Activated CD8-positive, alpha-beta memory T cell treated with anti-CD3 and anti-CD28 coated beads for 48 hours (primary cell): ENCODE measurements at places on chromosomes 7 and 10.

GRCh38 chr7:28355635-28356319 lies 56.5 kb upstream of the CREB5 start:
- DNase-seq = no peak

GRCh38 chr7:20798081-20798693 lies 11.5 kb upstream of the SP8 start:
- DNase-seq = no peak

DNA sequence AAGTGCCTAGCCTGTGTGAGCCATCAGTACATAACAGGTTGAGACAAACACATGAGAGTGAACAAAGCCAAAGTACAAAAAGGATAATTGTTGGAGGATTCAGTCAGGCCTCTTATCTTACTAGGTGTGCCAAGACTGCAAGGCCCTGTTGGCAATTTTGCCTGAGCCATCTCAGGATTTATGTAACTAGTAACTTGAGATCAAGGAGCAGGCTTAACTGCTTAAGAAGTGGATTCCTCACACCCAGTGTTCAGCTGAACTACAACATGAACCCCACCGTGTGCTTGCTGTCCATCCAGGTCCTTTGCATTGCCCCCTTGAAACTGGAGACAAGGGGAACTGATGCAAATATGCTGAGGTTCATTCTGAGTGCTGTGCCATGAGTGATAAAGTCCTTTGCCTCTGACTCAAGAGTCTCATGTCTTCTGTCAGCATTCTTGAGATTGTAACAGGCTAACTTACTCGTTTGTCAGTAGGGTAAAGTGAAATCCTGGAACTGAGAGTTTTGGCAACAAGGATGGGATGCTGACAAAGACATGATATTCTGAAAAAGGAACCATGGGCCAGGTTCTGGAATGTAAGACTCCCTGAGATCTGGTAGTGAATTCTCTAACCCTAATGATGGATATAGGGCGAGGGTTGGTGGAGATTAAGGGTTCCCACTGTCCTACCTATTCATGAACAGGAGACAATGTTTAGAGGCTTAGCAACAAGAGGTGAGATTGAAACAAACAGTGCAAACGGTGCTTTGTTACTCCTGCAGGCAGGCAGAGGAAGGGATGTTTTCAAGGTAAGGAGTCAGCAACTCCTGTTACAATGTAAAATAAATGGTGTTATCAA lies 44.1 kb upstream of the GATAD1 start:
- no peak for DNase-seq

DNA sequence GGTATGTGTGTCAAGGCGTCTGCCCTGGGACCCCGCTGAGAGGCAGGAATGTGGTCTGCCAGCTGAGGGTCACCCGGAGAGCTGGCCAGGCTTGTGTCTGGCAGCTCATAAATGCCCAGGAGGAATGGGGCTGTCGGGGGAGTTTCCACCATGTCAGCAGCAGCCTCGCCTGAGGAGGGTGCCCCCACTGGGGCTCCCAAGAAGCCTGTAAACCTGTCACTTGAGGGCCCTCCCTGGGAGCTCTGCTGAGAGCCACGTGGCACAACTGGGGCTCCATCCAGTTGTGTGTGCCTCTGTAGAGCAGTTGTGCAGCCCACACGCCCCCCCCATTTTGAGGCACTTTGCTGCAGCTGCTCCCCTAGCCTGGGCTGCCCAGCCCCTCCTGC lies 70.6 kb downstream of the NEURL1 start:
- DNase-seq = no peak

- no peak for DNase-seq
Observed at GRCh38 chr10:36091007-36091406, 448.9 kb upstream of the FZD8 start.

DNA sequence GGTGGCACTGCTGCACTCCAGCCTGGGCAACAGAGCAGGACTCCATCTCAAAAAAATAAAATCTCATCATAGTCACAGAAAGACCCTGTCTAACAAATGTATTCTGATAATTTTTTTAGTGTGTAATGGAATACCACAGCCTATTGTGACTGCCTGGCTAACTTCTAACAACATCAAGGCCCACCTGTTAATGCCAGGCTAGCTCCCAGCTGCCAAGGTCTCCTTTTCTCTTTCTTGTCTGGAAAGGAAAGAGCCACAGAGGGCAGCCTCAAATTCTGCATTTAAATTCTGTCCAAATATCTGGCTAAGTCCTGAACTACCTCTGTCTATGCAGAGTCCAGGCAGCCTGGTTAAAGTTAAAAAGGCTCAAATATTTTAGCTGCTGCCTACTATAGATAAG lies 700.9 kb downstream of the MAGI2 start:
- no peak for DNase-seq

GRCh38 chr10:58887474-58887873 lies 289.0 kb upstream of the PHYHIPL start:
- no peak for DNase-seq

GRCh38 chr7:67857698-67858097 lies 861.1 kb downstream of the TYW1 start:
- no peak for DNase-seq

DNA sequence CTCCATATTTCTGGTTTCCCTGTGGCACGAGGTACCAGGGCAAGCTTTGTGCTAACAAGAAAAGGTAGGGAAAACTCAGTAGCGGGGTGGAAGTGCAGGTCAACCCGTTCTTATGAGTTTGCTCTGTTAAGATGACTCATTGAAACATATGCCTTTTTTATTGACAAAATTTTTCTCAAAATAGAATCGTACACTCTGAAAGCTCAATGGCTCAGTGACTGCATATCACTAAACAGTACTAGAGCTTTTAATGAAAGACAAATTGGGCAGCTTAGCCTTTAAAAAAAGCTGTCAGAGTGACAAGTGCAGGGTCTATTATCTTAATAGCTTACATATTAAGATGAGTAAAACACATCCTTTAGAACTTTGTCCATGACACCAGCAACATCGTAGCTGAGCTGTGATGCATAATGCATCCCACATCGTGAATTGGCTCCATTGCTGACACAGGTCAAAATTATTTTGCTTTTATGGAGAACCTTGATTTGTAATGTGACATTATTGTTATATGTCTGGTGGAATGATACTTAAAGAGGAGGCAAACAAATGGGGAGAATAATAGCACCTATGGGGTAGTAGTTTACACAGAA lies 264.4 kb downstream of the ETV1 start:
- DNase-seq = no peak

GRCh38 chr10:102581401-102581800 lies 62.9 kb upstream of the TRIM8 start:
- DNase-seq = no peak

DNA sequence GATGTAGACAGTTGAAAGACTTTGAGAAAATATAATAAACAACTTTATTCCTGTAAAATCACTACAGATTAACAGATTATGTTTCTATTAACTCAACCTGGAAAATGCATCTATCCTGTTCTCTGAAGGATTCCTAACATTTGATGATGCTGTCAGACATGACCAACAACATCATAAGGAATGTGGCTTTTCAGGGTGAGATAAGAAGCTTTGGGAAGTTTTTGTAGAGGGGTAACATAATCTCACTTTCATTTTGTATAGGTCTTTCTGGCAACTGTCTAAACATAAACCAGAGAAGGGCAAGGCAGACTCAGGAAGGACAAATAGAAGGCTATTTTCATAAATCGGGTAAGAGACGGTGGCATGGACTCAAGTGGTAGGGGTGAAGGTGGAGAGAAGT lies 112.2 kb downstream of the TES start:
- DNase-seq = no peak

DNA sequence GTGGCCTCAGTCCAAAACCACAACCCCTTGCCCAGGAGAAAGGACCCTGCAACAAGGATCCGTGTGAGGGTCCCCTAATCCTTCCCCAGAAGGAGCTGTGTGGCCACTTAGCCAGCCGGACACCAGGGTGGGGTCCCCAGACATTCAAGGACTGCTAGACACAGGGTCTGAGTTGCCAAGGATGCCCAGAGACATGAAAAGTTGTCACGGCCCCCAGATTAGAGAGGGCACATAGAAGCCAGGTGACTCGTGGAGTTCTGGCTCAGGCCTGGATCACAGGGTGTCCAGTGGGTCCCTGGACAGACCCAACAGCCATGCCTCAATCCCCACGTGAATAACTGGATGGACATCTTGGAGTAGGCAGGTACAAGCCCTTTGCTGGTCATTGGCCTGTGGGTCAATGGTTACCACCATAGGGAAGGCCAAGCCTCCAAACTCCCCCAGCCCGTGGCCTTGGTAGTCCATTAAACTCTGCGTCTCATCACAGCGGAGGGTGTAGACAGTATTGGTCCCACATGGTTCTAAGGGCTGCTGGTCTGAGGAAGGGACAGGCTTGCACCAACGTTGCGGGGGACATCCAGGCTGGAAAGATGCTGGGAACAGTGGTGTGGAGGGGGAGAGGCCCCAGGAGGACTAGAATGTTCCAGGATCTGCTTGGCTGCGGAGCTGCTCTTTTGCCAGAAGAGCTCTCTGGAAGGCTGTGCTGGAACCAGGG lies 205.9 kb upstream of the PPP2R2D start:
- no peak for DNase-seq

GRCh38 chr10:22837351-22837750 lies 90.5 kb upstream of the ARMC3 start:
- no peak for DNase-seq

DNA sequence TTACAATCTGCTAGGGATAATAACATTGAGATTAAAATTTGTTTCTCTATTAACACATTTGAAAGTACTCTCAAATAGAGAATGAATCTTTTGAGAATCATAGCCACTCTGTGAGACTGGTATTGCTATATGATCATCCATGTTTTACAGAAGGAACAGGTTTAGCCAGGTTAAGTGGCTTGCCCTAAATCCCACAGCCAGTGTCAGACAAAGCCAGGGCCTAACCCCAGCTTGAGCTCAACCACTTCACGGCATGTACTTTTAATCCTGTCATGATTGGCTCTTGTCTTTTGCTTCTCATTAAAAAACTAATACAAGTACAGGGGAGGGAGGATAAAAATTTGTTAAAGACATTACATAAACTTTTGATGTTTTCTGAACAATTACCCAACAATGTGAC lies 3.8 kb upstream of the ZNRF2 start:
- DNase-seq = no peak

GRCh38 chr7:24299192-24299591 lies 15.2 kb downstream of the NPY start:
- DNase-seq = no peak

DNA sequence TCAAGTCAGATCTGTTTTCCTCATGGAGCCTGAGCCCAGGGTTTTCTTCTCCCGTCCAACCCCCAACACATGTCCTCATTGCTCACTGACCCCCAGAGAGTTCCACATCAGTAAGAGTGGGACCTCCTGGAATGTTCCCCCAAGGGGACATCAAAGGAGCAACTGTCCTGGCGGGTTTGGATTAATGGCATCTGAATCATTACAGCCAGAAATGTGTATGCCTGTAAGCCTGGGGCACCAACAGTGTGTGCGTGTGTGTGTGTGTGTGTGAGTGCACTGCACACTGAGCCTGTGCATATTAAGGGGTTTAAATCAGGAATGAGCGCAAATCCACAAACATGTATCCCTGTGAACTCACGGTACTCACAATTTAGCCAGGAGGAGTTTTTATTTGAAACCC lies 222.3 kb downstream of the PLXNA4 start:
- no peak for DNase-seq

- no peak for DNase-seq
Observed at GRCh38 chr10:86868353-86868752, 89.1 kb downstream of the MMRN2 start.

DNA sequence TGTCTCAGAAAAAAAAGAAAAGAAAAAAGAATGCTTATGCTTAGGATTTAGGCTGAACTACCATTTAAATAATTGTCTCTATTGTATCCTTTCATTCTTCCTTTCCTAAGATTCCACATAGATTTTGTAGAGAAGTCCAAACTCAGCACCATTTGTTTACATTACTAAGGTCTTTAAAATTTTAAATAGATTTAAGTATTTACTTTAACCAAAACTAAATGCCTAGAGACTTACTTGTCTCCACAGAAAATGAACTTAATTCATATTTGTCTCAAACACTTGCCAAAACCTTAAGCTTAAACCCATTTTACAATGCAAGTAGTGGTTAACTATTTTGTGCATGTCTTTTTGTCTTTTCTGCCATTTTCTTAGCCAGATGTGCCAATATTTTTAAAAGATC lies 54.1 kb upstream of the ABI1 start:
- no peak for DNase-seq

- DNase-seq = no peak
Observed at GRCh38 chr7:77434570-77435275, 18.6 kb upstream of the GSAP start.

- no peak for DNase-seq
Observed at GRCh38 chr10:82515256-82515655, 640.3 kb downstream of the NRG3 start.

DNA sequence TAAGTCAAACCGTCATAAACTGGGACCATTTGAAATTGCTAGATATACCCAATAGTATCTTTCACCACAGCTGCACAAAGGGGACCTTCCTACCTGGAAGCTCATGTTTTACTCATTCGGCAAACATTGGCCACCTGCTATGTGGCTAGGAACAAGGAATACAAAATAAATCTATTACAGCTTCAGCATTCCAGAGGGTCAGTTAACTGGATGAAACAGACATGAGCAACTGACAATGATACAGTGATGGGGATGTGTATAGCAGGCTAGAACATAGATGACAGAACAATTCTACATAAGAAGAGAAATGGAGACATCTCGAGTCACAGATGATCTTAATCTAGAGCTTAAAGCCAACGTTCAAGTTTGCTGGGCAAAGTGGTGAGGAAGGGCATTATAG lies 3.1 kb upstream of the SMURF1 start:
- no peak for DNase-seq

DNA sequence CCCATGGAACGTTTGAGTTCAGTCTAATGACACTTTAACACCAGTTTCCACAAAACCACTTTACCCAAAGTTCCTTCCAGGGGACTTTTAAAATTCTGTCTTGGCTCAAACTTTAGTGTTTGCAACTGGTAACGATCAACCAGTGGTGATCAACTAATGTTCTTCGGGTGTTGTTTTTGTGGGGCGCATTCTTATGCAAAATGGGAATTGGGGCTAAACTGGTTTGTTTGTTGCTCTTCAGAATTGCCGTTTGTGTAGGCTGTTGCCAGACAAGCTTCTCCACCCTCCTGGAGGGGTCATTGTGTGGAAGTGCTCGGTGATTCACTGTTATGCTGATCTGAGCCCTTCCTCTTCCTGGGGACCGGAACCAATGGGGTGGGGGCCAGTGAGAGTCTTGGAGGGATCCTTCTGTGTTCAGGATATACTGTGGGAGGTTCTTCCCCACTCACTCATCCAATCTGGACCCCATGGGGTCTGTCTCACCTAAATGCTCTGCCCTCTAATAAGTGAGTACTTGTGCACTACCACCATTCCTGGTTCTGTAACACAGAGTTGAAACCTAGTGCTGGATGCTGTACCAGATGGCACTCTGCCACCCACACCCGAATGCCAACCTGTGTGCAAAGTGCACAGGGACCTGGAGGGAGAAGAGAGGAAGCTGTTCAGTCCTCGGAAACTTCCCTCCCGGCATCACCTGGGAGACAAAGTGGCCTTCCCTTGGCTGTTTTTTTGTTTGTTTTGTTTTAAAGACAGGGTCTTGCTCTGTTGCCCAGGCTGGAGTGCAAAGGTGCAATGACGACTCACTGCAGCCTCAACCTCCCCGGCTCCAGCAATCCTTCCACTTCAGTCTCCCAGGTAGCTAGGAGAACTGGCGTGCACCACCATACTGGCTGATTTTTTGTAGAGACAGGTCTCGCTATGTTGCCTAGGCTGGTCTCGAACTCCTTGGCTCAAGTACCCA lies 2.1 kb downstream of the NFE2L3 start:
- no peak for DNase-seq
